ENCODE measurements at places on chromosomes 3 and 15. TPM values are rescaled to one million over a fixed set of nuclear protein-coding genes. Genes with fewer than 3 reads are reported as not detected.

The LYZL4 gene
- total RNA-seq, result not detected

The P2RY14 gene
- total RNA-seq, result not detected

The ITPR1 gene
- 5.9 TPM for total RNA-seq

The CPN2 gene
- not detected for total RNA-seq

The GHSR gene
- not detected for total RNA-seq

The PCLAF gene
- 167 TPM for total RNA-seq

The UPK1B gene
- total RNA-seq, result 12.4 TPM

The CCDC54 gene
- total RNA-seq, result not detected

The CHRNA3 gene
- total RNA-seq, result 0.35 TPM

The GPR156 gene
- 0.47 TPM for total RNA-seq

The FILIP1L gene
- 0.24 TPM for total RNA-seq

The P2RY1 gene
- total RNA-seq, result 0.49 TPM

The RNF7 gene
- 139 TPM for total RNA-seq

The MAP6D1 gene
- total RNA-seq, result 5.7 TPM

The CPNE4 gene
- 4.3 TPM for total RNA-seq

The TIMP4 gene
- total RNA-seq, result 11.3 TPM

The ARPIN gene
- 12.6 TPM for total RNA-seq

The TMIE gene
- total RNA-seq, result 0.13 TPM

The AGBL1 gene
- not detected for total RNA-seq

The SLC2A2 gene
- total RNA-seq, result not detected

The ZIC4 gene
- not detected for total RNA-seq

The KBTBD12 gene
- total RNA-seq, result not detected

The AMT gene
- total RNA-seq, result 0.13 TPM

The MORC1 gene
- not detected for total RNA-seq

The FOXB1 gene
- not detected for total RNA-seq
